ENCODE measurements at places on chromosomes 6 and 20. TPM values are rescaled to one million over a fixed set of nuclear protein-coding genes. Genes with fewer than 3 reads are reported as not detected.

CCN6 gene
- total RNA-seq = 0.63 TPM

BNIP5 gene
- total RNA-seq = not detected

SUPT3H gene
- 25.3 TPM for total RNA-seq

RIN2 gene
- total RNA-seq = 27.3 TPM

DNMT3B gene
- total RNA-seq = 14.9 TPM

OR2B6 gene
- not detected for total RNA-seq

PGBD1 gene
- 3.9 TPM for total RNA-seq

ACOT13 gene
- total RNA-seq = 16.3 TPM

NFATC2 gene
- 0.33 TPM for total RNA-seq

BTBD3 gene
- 22.0 TPM for total RNA-seq

WASF1 gene
- 34.6 TPM for total RNA-seq

CDSN gene
- not detected for total RNA-seq

FBXO9 gene
- total RNA-seq = 59.7 TPM

TRIM15 gene
- total RNA-seq = not detected

IER3 gene
- 15.8 TPM for total RNA-seq

HSPA1B gene
- total RNA-seq = 378 TPM

OR2B2 gene
- not detected for total RNA-seq

AGER gene
- 10.3 TPM for total RNA-seq

DOK5 gene
- total RNA-seq = 42.6 TPM

DUSP15 gene
- total RNA-seq = 16.0 TPM

RBM24 gene
- total RNA-seq = 1.3 TPM

FBXO5 gene
- total RNA-seq = 38.0 TPM

TMC2 gene
- total RNA-seq = 0.09 TPM

KCNG1 gene
- total RNA-seq = 24.2 TPM

All from motor neuron (in vitro differentiated cells).